OCI-M1 (cell line): ENCODE measurements at places on chromosomes 2 and 18.

GRCh38 chr2:32792416-32792815 lies 154.3 kb upstream of the LTBP1 start:
- no peak for DNase-seq

DNA sequence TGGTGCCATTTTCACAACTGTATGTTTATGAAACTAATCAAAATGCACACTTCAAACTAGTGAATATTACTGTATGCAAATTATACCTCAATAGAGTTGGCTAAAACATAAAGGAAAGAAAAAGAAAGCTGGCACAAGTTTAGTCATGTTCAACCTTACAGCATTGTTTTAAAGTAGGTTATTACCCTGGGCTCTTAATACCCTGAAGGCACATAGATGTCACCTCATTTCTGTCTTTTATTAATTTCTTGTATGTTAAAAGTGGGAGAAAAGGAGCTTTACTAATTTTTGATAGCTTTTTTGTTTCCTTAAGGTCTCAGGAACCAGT lies 32.7 kb downstream of the TMEM131 start:
- no peak for DNase-seq

DNA sequence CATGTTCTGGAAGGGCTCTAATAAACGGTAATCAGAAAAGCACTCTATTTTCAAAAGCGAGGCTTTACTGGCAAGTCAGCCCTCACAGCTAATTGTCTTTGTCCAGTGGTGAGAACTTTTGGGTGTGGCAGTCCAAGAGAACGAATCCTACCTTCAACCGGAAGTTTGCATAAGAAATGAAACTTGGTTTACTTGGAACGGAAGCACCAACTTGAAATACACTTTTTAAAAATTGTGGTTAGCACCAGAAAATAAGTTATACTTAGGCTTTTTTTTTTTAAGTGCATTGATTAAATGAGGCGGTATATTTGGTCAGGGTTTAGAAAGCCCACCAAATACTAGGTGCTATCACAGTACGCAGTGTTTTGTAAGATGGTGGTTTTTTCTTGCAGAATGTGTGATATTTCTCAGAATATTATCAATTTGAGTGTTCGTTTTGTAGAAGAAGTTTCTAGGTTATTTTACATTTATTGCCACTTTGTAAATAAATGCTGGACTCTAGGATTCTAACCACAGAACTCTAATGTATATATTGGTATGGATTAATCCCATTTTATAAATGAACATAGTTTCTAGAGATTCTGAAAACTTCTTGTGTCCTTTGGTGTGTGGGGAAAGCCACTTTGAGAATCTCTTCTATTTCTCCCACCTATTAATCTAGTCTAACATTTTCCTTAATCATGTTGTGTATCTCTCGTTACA lies 1.2 kb downstream of the MYL12A start:
- peak; percentile 84 for DNase-seq

GRCh38 chr2:220269367-220269766 lies 641.9 kb downstream of the SLC4A3 start:
- no peak for DNase-seq

- DNase-seq, result no peak
Observed at GRCh38 chr2:46157072-46157965, 139.9 kb upstream of the EPAS1 start.

- DNase-seq, result no peak
Observed at GRCh38 chr2:124316133-124316532, 291.0 kb downstream of the CNTNAP5 start.

DNA sequence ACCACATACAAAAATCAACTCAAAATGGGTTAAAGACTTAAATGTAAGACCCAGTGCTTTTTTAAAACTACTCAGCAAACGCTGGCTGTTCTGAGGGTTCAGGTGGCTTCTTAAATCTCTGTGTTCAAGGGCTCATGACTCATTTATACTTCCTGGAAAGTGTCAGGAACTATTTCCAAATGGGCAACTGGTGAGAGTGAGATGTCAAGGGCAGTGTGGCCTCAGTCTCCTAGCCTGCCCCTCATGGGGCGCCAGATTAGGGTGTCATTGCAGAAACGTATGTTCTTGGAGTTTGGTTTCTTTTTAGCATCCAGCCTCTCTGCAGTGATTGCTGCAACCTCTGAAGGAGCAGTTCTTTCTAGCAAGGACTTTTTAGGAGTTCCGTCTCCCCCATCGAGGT lies 485.4 kb downstream of the TNS1 start:
- no peak for DNase-seq

DNA sequence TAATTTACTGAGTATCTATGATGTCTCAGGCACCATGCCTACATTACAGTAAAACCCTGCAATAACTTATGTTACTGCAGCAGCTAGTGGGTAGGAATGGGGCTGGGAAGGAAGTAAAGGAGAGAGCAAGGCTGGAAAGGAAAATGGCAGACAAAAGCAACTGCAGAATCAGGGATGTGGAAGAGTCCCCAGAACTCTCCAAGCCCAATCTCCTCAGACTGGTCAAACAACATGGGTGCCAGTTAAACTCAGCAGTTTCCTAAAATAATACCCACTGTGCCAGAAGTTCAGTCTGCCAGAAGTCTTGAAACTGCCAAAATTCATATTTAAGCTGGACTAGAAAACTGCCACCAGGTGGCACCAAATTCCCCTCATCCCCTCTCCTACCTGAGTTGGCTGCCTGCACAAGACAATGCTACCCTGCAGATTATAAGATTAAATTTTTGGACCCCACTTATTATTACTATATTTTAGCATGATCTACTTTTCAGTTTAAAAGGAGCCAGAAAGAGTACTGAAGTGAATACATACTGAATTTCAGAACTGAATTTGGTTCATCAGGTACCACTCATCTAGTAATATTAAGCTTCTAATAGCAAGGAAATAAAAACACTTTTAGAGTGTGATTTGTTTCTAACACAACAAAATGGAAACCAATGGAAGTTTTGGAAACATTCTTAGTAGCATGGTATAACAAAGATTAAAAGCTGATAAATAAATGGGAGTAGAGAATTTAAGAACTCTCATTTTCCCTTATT lies 86.8 kb upstream of the DNER start:
- peak; percentile 76 for DNase-seq

DNA sequence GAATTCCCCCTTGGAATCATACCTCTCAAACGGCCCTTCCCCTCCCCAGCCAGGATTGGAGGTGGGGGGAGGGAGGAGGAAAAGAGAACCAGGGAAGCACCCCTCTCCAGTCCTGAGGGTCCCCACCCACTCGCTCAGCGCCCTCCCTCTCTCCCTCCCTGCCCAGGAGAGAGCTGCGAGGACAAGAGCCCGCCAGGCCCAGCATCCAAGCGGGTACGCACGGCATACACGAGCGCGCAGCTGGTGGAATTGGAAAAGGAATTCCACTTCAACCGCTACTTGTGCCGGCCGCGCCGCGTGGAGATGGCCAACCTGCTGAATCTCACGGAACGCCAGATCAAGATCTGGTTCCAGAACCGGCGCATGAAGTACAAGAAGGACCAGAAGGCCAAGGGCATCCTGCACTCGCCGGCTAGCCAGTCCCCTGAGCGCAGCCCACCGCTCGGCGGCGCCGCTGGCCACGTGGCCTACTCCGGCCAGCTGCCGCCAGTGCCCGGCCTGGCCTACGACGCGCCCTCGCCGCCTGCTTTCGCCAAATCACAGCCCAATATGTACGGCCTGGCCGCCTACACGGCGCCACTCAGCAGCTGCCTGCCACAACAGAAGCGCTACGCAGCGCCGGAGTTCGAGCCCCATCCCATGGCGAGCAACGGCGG lies 14.4 kb downstream of the HOXD3 start:
- DNase-seq, result no peak

GRCh38 chr2:127810619-127811396 lies at the start of gene WDR33:
WDR33 (minus strand) TSS chr2:127811171; CDS start chr2:127770981, 40,190 bp downstream.
- DNase-seq, result peak; percentile 97

- no peak for DNase-seq
Observed at GRCh38 chr18:68314403-68314802, 400.5 kb downstream of the TMX3 start.

GRCh38 chr2:108351889-108352288 lies 25.9 kb upstream of the SULT1C4 start:
- DNase-seq, result peak; percentile 78

DNA sequence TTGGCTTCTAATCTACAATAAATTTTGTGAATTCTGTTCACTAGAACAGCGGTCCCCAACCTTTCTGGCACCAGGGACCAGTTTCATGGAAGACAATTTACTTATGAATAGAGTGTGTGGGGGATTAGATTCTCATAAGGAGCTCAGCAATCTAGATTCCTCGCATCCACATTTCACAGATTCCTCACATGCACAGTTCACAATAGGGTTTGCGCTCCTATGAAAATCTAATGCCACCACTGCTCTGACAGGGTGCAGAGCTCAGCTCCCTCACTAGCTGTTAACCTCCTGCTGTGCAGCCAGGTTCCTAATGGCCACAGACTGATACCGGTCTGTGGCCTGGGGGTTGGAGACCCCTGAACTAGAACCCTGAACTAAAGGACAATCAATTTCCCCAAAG lies 1568.6 kb upstream of the NXPH2 start:
- no peak for DNase-seq

DNA sequence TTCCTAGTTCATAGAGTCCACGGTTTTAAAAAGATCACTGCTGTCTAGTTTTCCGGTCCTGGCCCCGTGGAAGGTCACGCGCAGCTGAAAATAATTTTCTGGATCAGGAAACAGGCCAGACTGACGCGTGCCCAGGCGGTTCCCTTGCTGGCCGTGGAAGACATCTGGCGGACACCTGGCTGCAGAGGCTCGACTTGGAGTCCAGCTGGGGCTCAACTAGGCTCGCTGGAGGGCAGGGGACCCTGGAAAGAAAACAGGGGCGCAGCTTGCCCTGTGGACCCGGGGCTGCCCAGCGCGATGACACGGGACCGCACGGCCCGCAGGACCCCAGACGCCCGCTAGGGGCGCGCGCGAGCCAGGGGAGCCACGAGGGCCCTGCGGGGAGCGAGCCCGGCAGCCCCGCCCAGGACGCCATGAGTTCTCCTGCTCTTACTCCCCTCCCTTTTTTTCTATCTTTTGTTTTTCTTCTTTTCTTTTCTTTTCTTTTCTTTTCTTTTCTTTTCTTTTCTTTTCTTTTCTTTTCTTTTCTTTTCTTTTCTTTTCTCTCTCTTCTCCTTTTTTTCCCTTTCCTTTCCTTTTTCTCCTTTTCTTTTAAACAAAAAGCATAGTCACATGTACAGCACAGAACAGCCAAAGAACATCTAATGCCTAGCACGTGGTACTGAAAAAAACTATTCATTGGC lies 43.2 kb upstream of the UBE2F start:
- DNase-seq, result peak; percentile 22

- no peak for DNase-seq
Observed at GRCh38 chr18:1048032-1048431, 143.4 kb downstream of the ADCYAP1 start.
